ENCODE measurements at places on chromosomes 5 and 9.

DNA sequence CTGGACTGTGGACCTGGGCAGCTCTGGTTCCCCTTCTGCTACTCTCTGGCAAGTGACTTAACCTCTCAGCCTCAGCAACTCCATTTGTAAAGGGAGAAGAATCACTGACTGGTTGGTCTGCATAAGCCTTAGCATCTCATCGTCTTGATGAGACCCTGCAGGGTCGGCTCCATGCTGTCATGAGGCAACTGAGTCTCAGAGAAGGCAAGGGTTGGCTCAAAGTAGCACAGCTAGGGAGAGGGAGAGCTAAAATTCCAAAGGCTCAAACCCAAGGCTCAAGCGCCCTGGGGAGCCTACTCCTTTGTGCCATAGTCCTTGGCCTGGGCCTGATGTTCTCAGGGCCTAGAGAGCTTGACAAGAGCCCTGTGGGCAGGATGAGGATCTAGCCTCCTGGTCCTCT, 4.5 kb downstream of the FGFR4 start:
- no peak for DNase-seq

DNA sequence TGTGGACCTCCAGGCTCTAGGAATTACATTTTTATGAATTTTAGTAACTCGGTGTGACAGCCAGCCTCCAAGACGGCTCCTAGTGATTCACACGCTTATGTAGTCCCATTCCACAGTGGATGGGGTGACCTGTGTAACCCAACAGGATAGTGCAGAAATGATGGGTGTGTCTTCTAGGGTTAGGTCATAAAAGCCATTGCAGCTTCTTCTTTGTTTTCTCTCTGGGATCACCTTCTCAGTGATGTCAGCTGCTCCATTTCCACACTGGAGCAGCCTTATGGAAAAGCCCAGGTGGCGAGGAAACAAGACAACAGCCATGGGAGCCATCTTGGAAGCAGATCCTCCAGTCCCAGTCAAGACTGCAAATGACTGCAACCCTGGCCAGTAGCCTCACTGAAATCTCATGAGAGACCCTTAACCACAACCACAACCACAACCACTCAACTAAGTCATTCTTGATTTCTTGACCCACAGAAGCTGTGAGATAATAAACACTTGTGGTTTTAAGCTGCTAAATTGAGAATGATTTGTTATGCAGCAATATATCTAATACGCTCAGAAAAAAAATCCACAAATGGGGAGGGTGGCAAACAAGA, 5.1 kb upstream of the GNPDA1 start:
- DNase-seq: peak; percentile 29

- DNase-seq: peak; percentile 53
Measured at GRCh38 chr5:143065185-143065965, 295.2 kb downstream of the ARHGAP26 start.

DNA sequence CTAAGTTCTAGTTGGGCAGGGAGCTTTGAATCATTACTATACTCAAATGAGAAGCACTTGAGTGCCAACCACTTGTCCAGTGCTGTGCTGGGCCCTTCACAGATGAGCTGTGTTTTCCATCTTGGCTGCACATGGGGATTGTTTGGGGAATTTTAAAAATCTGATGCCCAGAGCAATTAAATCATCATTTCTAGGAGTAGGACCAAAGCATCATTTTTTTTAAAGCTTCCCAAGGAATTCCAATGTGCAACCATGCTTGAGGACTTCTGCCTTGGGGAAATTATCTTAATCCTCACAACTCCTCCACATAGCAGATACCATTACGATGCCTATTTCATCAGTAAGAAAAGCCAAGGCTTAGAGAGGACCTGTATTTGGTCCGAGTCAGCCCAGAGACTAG, 131.4 kb downstream of the TMEM174 start:
- DNase-seq: peak; percentile 57

GRCh38 chr5:68216245-68217046, 890 bp downstream of the PIK3R1 start:
- DNase-seq: peak; percentile 23

- DNase-seq: no peak
Measured at GRCh38 chr9:119167267-119167666, 202.0 kb downstream of the BRINP1 start.

GRCh38 chr5:98497418-98497817, 276.0 kb upstream of the RGMB start:
- DNase-seq: peak; percentile 9

GRCh38 chr5:23473915-23474314, 33.5 kb upstream of the PRDM9 start:
- no peak for DNase-seq

DNA sequence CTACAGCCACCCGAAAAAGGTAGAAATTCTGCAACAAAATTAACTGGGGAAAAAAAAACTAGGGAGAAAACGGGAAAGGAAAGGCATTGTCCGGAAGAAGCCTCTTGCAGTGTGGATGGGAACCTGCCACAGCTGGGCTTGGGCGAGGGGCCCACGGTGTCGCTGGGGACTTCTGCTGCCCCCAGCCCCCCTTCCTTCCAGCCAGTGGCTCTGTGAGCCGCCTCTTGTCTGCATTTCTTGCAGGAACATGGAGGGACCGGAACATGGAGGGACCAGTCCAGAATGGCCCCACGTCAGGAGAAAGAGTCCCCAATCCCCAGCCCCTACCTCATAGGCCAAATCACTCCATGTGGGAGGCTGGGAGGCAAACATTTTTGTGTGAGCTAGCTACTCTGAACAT, 36.9 kb upstream of the EXOC3 start:
- no peak for DNase-seq

GRCh38 chr5:40540301-40540700, 139.4 kb upstream of the PTGER4 start:
- no peak for DNase-seq

Measured in RPMI7951 (cell line).